SHP77 (cell line): ENCODE measurements at places on chromosomes 1 and 21.

DNA sequence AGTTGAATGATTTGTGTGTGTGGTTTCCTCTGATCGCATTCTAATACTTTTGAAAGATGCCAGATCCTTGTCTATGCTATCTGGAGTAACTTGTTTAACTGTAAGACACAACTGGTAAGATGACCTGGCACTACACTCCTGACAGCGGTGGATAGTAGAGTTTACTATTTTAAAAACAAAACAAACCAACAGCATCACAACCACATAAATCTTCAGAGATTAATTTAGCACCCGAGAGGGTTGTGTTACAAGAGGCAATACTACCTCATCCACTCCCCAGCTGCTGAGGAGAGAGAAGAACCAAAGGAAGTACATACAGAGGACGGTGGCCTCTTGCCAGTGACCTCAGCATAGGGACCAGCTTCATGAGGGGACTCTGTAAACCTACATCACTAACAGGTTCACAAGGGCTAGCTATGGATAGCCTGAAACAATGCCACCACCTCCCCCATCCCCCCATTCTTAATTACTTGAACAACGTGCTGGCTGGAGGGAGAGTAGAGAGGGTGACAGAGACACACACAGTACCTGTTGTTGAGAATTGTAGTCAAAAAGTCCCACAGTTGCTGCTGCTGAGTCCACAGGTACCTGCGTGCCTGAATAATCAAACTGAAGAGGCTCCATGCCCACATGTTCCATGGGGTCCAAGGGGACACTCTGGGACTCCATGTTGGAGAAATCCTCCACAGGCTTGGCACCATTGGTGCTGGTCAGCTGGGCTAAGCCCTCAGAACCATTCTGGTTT is 73.5 kb downstream of the PUM1 start:
- no peak for DNase-seq

GRCh38 chr1:72285074-72285425 is 2.7 kb upstream of the NEGR1 start:
- no peak for DNase-seq

DNA sequence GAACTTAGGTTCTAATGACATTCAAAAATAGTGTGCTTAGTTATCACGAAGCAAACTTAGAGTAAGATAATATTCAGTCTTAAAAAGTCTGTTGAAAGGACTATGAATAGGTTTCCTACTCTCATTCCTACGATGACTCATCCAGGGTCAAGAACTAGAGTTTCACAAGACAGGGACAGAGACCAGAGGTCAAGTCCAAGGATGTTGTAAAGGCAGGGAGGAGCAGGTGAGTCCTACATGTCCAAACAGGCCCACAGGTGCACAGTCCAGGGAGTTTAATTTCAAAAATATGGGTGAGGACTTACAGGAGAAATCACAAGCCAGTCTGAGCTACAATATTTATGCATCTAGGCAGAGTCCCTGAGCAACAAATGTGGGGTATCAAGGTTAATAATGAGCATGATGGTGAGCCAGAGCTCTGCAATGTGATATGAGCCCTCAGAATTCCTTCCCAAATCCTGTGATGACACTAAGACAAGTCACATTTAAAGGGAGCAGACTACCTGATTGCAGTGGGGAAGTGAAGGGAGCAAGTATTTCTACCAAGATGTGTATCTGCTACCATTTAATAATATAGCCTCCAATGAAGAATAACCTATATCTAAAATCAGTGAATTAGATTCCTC is 100.0 kb upstream of the NRIP1 start:
- no peak for DNase-seq

DNA sequence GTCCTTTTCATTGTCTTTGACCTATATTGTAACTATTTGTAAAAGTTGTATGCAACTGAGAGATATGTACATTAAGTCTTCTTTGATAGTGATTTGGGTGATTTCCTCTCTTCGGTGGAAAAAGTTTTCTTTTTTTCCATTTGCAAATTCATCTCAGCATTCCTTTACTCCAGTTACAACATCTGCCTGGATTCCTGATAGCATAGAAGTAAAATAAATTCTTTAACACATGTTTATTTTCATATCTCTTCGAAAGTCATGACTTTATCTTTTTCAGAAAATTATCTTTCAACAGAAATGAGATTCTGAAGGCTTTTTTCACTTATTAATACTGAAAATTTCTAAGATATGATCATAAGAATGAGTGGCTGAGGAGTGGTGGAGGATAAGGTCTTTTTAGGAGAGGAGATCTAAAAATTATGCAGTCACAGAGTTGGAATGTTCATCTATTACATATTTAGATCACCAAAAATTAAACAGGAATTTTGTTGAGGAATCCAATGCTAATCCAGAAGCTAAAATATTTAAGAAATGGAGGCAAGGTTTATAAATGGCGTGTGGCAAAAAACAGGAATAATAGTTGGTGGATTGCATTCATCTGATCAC is 400.5 kb downstream of the KCNT2 start:
- DNase-seq = no peak

DNA sequence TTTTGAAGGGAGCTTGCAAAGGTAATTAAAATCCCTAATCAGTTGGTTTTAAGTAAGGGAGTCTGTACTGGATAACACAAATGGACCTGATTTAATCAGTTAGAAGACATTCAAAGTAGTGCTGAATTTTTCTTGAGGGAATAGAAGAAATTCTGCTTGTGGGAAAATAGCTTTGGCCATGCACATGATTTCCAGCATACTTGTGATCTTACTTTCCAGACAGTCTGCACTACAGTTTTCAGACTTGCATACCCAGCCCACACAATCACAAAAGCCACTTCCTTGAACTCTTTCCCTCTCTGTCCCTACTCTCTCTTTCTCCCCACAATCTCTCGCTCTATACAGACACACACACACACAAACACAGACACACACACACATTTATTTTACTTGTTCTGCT is 852.1 kb downstream of the PLA2G4A start:
- DNase-seq = no peak

DNA sequence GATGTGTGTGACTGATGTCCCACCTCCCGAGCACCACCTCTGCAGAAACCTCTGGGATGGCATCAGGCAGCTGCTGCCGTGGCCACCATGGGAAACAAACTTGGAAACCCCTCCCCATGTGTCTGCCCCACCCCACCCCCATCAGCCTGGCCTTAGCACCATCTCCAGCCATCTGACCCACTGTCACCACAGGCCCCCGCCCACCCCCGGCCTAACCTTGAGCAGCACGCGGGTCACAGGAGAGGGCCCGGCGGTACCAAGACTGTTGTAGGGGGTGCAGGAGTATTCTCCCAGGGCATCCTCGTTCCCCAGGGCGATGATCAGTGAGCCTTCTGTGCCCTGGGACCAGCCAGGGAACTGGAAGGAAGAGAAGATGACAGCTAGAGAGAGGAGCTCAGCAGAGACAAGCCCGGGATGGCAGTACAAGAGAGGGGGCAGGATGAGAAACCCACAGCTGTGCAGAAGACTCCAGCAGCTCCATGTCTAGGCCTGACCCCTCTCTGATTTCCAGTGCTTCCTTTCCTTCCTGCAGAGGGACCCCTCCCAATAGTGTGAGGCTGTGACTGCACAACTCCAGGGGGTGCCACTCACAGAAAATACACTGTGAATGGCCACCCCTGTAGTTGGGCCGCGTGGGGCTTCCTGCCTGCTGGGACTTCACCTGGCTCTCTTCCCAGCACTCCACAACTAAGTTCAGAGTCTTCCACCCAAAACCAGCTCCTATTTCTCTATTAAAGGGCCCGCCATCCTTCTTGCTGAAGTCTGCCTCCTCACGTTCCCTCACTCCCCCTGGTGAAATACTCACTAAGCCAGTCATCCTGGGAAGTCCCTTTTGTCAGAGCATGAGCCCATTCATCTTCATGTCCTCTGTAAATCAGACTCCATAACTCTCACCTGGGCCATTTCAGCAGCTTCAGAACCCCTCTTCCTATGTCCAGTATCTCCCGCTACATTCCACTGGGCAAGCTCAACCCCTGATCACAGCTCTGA is 7.3 kb upstream of the TAGLN2 start:
- DNase-seq = no peak
